ENCODE measurements at places on chromosomes 12 and 14.

DNA sequence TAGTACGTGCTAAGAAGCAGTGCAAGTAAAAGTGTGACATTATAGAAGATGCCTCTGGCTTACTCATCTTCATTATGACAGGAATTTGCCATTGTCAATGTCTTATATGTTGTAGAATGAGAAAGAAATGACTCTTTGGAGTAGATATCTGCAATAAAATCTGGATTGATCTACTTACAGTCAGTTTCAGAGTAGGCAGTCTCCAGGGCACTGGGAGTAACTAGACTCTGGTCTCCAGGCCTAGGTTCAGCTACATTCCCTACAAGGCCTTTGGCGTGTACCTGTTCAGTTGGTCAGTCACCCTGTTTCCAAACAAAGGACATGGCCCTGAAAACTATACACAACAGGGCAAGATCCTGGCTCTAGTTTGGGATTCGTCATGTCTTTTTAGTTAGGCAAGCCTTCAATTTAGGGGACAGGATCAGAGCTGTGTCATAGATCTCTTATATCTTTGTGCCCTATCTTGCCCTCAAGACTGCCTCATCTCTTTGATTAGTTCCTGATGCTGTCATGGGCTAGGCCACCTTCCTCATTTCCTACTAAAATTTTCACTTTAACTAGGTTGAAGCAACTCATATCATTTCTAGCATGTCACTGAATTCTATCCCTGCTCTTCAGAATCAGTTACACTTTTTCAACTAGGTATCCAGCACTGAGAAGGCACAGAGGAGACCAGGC, 410.0 kb downstream of the RAD51B start:
- H3K36me3 ChIP-seq: no peaks in the 10 kb centered on the region
- no peak for DNase-seq
- H3K4me3 ChIP-seq: no peak overlapping the region
- peaks cover 41% of the 10 kb centered on the region for H3K4me1 ChIP-seq
- no peaks in the 10 kb centered on the region for H3K27me3 ChIP-seq
- H3K27ac ChIP-seq: no peak overlapping the region

GRCh38 chr14:71452987-71453386, 479.2 kb upstream of the RGS6 start:
- 0 out of 2 replicates have a peak overlapping the region, but pooled peaks have one; percentile 3 for H3K27ac ChIP-seq
- no peak overlapping the region for H3K4me3 ChIP-seq
- H3K27me3 ChIP-seq: no peaks in the 10 kb centered on the region
- H3K36me3 ChIP-seq: peaks cover 3% of the 10 kb centered on the region

DNA sequence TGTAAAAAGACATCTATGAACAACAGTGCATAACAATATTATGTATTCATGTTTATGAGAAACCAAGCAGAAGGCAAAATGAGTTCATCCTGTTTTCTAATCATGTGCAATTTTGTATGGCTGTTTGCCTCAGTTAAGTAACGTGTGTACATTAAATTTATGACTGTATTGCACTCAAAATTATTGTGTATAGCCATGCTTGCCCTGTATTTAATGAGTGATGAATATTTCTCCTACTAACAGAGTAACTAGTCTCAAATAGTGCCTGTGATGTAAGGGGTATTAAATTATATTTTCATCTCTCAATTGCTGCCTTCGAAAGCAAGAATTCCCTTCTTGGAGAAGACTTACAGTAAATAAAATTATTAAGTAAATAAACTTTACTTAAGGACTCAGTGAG, 154.2 kb downstream of the NOVA1 start:
- no peaks in the 10 kb centered on the region for H3K4me1 ChIP-seq
- no peaks in the 10 kb centered on the region for H3K36me3 ChIP-seq
- DNase-seq: no peak
- no peak overlapping the region for H3K4me3 ChIP-seq
- no peak overlapping the region for H3K27ac ChIP-seq
- H3K27me3 ChIP-seq: no peaks in the 10 kb centered on the region

- H3K27me3 ChIP-seq: no peaks in the 10 kb centered on the region
- H3K27ac ChIP-seq: no peak overlapping the region
- no peaks in the 10 kb centered on the region for H3K36me3 ChIP-seq
- DNase-seq: no peak
- H3K4me1 ChIP-seq: no peaks in the 10 kb centered on the region
These were observed 417.6 kb downstream of the PDZRN4 start for GRCh38 chr12:41605545-41606305.

DNA sequence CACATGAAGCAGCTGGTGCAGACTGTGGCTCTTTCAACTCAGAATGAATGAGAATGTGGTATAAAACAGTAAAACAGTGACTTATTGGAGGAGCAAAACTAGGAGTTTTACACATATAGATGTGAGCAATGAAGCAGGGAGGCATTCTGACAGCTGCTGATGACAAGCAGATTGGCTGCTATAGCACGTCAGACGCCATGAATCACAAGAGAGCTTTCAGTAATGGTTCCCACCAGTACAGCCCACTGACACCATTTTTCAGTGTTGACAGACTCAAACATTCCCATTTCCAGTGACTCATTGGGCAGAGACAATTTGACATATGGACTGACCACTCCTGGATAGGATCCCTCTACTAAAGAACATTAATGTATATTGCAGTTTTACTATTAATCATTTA, 24.6 kb upstream of the FSCB start:
- no peaks in the 10 kb centered on the region for H3K4me1 ChIP-seq
- H3K27ac ChIP-seq: no peak overlapping the region
- H3K27me3 ChIP-seq: no peaks in the 10 kb centered on the region
- no peaks in the 10 kb centered on the region for H3K36me3 ChIP-seq
- DNase-seq: no peak
- H3K4me3 ChIP-seq: no peak overlapping the region

DNA sequence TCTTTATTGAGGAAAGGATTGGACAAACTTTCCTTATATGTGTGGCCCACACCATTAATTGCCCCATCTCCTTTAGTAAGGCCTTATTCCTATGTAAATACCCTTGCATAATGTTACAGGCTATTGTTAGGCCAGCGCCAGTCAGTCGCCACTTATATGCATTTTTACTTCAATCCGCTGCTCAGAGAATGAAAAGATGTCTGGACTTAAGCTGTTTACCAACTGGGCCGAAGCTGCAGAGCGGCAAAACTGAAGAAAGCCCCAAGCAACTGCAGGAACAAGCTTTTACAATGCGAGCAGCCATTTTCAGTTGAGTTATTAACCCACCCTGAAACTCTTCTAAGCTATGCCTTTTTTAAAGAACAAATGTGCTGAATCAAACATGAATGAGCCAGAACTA, 92.1 kb upstream of the OTX2 start:
- H3K4me1 ChIP-seq: no peaks in the 10 kb centered on the region
- H3K27ac ChIP-seq: no peak overlapping the region
- no peak overlapping the region for H3K4me3 ChIP-seq
- DNase-seq: no peak
- no peaks in the 10 kb centered on the region for H3K36me3 ChIP-seq
- no peaks in the 10 kb centered on the region for H3K27me3 ChIP-seq

DNA sequence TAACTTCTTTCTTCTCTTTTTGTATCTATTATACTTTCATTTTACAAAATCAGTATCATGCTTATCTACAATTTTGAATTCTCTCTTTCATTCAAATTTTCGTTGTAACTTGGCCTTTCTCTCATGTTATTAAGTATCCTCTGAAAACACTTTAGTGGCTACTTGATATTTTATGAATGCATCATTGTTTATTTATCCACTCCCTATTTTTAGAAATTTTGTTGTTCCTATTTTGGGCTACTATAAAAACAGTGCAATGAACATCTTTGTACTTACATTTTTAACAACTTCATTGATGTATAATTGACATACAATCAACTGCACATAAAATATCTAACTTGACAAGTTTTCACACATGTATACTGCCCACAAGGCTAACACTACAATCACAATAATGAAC, 44.0 kb upstream of the AMIGO2 start:
- H3K27me3 ChIP-seq: no peaks in the 10 kb centered on the region
- no peaks in the 10 kb centered on the region for H3K4me1 ChIP-seq
- no peak overlapping the region for H3K4me3 ChIP-seq
- DNase-seq: no peak

GRCh38 chr14:48622980-48623379, 947.6 kb upstream of the MDGA2 start:
- no peak for DNase-seq
- no peaks in the 10 kb centered on the region for H3K36me3 ChIP-seq
- no peaks in the 10 kb centered on the region for H3K27me3 ChIP-seq
- H3K27ac ChIP-seq: no peak overlapping the region

GRCh38 chr12:94725375-94726168, 75.2 kb upstream of the TMCC3 start:
- DNase-seq: peak; percentile 22
- H3K36me3 ChIP-seq: no peaks in the 10 kb centered on the region
- H3K27me3 ChIP-seq: no peaks in the 10 kb centered on the region
- no peaks in the 10 kb centered on the region for H3K4me1 ChIP-seq

- H3K27me3 ChIP-seq: no peaks in the 10 kb centered on the region
- H3K27ac ChIP-seq: no peak overlapping the region
- H3K4me3 ChIP-seq: no peak overlapping the region
These were observed 23.2 kb downstream of the NRDE2 start for GRCh38 chr14:90308561-90308960.

Data from PC-9 (cell line).